ENCODE measurements at places on chromosomes 7 and 10.

DNA sequence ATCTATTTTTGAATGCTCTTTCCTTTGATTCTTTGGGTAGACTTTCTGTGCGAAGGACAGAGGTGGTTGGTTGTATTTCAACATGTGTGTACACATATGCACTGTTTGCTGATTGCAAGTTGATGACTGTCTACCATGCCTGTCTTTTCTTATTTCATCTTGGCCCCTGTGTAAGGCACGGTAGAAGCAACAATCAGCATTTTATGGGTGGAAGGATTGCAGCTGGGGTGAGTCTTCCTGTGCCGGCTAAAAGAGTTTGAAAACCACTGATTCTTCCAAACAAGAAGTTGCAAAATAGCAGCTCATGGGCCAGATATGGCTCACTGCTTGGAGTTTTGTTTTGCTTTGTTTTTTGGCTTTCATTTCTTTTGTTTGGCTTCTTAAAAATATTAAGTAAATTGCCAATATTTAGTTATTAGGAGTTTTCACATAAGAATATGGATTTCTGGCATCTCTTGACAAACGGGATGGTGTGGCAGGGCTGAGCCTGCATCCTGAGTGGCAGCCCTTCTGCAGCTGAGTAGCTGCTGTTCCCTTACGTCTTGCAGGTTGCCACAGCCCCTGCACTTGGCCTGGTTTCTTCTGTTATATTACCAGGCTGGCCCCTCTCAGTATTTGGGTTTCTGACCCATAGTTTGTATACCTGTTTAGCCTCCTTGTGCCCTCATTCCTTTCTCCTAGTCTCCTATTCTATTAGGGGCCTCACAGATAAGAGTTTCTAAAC, 7.2 kb downstream of the ZNF862 start:
- H3K4me1 ChIP-seq: peaks cover 17% of the 10 kb centered on the region
- no peak overlapping the region for H3K27ac ChIP-seq
- peaks cover 20% of the 10 kb centered on the region for H3K36me3 ChIP-seq

- H3K4me1 ChIP-seq: peaks cover 37% of the 10 kb centered on the region
- peak overlapping the region; percentile 95 for H3K27ac ChIP-seq
- no peaks in the 10 kb centered on the region for H3K36me3 ChIP-seq
- DNase-seq: no peak
Measured at GRCh38 chr7:40826411-40827221, 691.8 kb downstream of the SUGCT start.

GRCh38 chr7:142870566-142871259, 14.8 kb downstream of the TRPV6 start:
- no peak overlapping the region for H3K27ac ChIP-seq
- H3K27me3 ChIP-seq: peaks cover 7% of the 10 kb centered on the region
- no peaks in the 10 kb centered on the region for H3K4me1 ChIP-seq
- peaks cover 55% of the 10 kb centered on the region for H3K36me3 ChIP-seq
- no peak overlapping the region for H3K4me3 ChIP-seq

DNA sequence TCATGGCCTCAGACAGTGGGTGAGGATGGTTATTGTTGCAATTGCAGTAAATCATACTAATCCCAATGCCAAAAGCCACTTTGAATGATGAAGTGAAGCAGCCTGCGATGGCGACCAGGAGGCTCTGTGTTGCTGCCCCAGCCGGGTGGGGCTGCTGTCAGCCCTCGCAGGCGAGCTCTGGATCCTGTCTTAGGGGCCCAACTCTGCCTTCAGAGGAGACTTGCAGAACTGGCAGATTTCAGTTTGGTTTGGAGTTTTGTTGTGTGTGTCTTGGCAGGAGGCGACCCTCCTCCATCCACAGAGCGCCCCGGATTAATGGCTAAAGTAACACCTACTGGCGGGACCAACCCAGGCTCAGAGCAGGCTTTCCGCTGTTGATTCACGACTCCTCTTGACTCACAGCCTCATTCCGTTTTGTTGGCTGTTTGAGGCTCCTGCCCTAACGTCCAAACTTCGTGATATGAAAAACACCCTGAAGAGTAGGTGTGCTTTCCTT, 67.9 kb upstream of the BMPER start:
- no peak for DNase-seq
- no peaks in the 10 kb centered on the region for H3K27me3 ChIP-seq
- no peaks in the 10 kb centered on the region for H3K36me3 ChIP-seq
- H3K27ac ChIP-seq: no peak overlapping the region

DNA sequence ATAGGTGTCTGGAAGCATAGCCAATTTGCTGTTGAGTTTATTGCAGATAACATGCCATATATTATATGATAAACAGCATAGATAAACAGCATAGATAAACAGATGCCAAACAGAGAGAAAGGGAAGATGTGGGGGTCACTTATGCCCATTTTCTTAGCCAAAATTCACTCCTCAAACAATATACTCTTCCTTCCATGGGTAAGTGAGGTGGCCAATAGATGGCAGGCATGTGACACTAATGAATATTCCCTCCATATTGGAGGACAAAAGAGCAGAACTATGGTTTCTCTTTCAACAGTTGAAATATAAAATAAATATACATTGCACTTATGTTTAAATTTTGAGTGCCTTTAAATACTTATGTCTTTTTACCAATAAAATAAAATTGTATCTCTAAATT, 1212.8 kb downstream of the REEP3 start:
- H3K36me3 ChIP-seq: no peaks in the 10 kb centered on the region
- no peaks in the 10 kb centered on the region for H3K27me3 ChIP-seq
- no peak overlapping the region for H3K27ac ChIP-seq

GRCh38 chr7:42876182-42877068, 35.4 kb downstream of the C7orf25 start:
- H3K27ac ChIP-seq: no peak overlapping the region
- H3K4me3 ChIP-seq: no peak overlapping the region
- H3K4me1 ChIP-seq: peaks cover 5% of the 10 kb centered on the region
- peak; percentile 72 for DNase-seq

- H3K36me3 ChIP-seq: no peaks in the 10 kb centered on the region
- peaks cover 26% of the 10 kb centered on the region for H3K4me1 ChIP-seq
- H3K27me3 ChIP-seq: peaks cover 52% of the 10 kb centered on the region
- no peak overlapping the region for H3K4me3 ChIP-seq
- no peak overlapping the region for H3K27ac ChIP-seq
Measured at GRCh38 chr7:44144426-44144967, 3.4 kb upstream of the MYL7 start.

DNA sequence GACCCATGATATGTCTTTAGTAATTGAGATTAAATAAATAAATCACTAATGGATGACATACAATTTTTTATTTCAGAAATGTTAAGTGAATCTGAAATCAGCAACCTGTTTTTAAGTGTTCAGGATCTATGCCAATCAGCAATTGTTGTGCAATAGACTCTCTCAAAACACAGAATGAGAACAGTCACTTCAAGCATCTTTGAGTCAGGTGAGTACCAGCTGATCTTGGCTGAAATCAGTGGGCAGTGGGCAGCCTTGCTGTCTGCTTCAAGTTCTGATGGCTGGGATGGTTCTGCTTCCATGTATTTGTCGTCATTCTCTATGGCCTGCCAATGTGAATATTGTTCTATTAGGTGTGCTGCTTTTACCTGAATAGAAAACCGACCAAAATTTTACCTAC, 82.3 kb upstream of the NRG3 start:
- H3K36me3 ChIP-seq: no peaks in the 10 kb centered on the region
- DNase-seq: no peak
- no peak overlapping the region for H3K27ac ChIP-seq
- H3K4me3 ChIP-seq: no peak overlapping the region
- H3K27me3 ChIP-seq: peaks cover 4% of the 10 kb centered on the region
- H3K4me1 ChIP-seq: no peaks in the 10 kb centered on the region

- no peak for DNase-seq
- H3K27ac ChIP-seq: peak overlapping the region; percentile 81
- H3K27me3 ChIP-seq: peaks cover 3% of the 10 kb centered on the region
- no peak overlapping the region for H3K4me3 ChIP-seq
- H3K36me3 ChIP-seq: peaks cover 73% of the 10 kb centered on the region
Measured at GRCh38 chr10:11930312-11930978, 107.3 kb downstream of the PROSER2 start.

GRCh38 chr10:47415520-47416304, 31.6 kb upstream of the ZNF488 start:
- no peaks in the 10 kb centered on the region for H3K36me3 ChIP-seq
- no peak overlapping the region for H3K4me3 ChIP-seq
- H3K27ac ChIP-seq: no peak overlapping the region
- peaks cover 4% of the 10 kb centered on the region for H3K27me3 ChIP-seq
- DNase-seq: no peak
- peaks cover 4% of the 10 kb centered on the region for H3K4me1 ChIP-seq

DNA sequence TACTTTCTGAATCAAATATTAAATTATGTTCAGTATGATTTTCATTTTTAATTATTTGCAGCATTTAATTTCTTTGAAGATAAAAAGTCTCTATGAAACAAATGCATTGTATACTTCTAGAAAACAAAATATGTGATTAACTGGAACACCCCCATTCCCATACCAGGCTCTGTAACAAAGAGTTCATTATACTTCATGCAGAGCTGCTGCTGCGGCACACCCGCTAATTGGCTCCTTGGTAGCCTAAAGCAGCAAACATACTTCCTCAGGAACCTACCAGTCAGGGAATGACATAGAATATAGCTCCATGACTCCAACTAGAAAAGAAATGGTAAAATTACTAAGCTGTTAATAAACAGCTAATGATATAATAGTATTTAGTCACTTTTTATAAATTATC, 19.3 kb downstream of the RAB11FIP2 start:
- no peaks in the 10 kb centered on the region for H3K4me1 ChIP-seq
- DNase-seq: no peak
- no peak overlapping the region for H3K27ac ChIP-seq
- no peak overlapping the region for H3K4me3 ChIP-seq
- H3K27me3 ChIP-seq: no peaks in the 10 kb centered on the region

- peaks cover 40% of the 10 kb centered on the region for H3K27me3 ChIP-seq
- no peak for DNase-seq
- peaks cover 48% of the 10 kb centered on the region for H3K4me1 ChIP-seq
Measured at GRCh38 chr7:128116740-128117139, 85.5 kb upstream of the LRRC4 start.

GRCh38 chr10:101007915-101008822, 8.6 kb downstream of the LZTS2 start:
- H3K27ac ChIP-seq: peak overlapping the region; percentile 91
- H3K4me1 ChIP-seq: peaks cover 34% of the 10 kb centered on the region
- H3K36me3 ChIP-seq: peaks cover 16% of the 10 kb centered on the region
- no peak for DNase-seq
- H3K4me3 ChIP-seq: no peak overlapping the region

DNA sequence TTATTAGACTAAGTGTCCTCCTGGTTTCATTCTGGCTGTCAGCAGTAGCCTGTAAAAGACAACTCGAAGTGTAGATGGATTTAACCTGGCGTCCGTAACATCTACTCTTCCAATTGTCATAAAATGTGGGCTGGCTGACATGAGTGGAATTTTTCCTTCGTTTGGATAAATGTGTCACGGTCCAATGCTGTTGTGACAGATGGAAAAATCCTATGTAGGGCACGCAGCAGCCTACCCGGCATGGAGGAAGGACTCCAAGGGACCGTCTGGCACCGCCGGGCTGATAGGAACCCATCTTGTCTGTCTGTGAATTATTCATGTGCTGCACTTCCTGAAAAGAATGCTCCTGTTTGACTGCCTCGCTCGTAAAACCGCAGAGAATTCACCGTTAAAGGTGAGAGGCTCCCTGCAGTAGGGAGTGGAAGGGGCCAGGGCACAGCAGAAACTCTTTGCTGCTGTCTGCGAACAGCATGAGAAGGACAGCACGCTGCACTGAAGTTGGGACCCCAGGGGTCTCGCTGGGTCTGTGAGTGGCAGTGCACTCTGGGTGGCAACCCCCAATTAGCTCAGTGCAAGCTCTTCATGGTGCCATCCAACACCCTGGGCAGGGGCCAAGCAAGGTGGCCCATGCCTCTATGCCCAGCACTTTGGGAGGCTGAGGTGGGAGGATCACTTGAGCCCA, 1.6 kb upstream of the ORAI2 start:
- peaks cover 49% of the 10 kb centered on the region for H3K4me1 ChIP-seq
- peak overlapping the region; percentile 93 for H3K27ac ChIP-seq
- peak overlapping the region; percentile 82 for H3K4me3 ChIP-seq
- H3K36me3 ChIP-seq: peaks cover 23% of the 10 kb centered on the region
- H3K27me3 ChIP-seq: no peaks in the 10 kb centered on the region
- no peak for DNase-seq

DNA sequence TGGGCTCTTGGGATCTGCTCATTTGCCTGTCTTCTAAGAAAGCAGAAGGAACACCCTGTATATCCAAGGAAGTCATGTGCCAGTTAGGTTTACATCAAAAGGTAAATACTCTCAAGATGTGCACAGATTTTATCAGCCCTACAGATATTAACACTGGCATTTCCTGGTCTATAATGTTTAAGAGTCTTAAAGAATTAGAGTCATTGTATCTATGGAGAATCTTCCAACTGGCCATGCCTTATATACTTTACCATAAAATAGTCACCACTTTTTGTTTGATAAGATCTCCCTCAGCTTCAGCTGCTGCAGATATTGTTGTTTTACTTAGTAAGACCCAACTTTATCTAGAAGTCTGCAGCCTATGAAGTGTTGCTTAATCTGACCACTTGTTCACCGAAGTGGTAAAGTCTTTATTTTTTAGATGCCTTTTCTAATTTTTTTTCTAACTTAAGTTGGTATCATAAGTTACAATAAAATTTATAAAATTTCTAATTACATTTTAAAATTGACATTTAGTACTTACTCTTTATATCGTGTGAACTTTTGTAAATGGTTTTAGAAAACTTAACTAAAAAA, 58.5 kb downstream of the CPED1 start:
- H3K36me3 ChIP-seq: peaks cover 6% of the 10 kb centered on the region
- no peak for DNase-seq
- H3K27ac ChIP-seq: no peak overlapping the region
- no peak overlapping the region for H3K4me3 ChIP-seq

DNA sequence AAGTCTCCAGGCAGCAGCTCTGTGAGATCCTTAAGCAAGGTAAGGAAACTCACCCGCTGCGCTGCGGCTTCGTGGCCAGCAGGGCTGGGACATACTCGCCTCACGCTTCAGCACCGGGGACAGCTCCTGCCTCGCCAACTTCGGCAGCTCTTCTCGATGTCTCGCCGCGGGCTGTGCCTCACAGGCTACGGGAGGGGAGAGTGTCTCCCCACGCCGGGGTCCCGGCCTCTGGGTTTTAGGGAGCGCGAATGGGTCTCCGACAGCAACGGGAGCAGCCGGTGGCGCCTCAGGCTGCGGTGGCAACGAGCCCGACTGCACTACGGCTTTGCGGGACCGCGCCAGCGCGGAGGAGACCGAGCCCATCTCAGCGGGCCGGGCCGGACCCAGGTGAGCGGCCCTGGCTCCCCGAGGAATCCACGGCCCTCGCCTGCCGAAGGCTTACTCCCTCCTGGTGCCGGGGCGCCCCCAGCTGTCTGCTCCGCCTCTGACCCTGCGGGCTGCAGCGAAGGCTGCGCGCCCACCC, 62.4 kb downstream of the LSM5 start:
- DNase-seq: peak; percentile 99
- no peaks in the 10 kb centered on the region for H3K4me1 ChIP-seq
- no peak overlapping the region for H3K4me3 ChIP-seq
- H3K27me3 ChIP-seq: peaks cover 86% of the 10 kb centered on the region

GRCh38 chr10:63164166-63164623, 31.1 kb downstream of the NRBF2 start:
- H3K27ac ChIP-seq: no peak overlapping the region
- H3K36me3 ChIP-seq: peaks cover 14% of the 10 kb centered on the region
- H3K4me1 ChIP-seq: peaks cover 7% of the 10 kb centered on the region
- DNase-seq: no peak

GRCh38 chr7:100835903-100836811, 8.8 kb upstream of the EPHB4 start:
- H3K27ac ChIP-seq: peak overlapping the region; percentile 89
- H3K4me3 ChIP-seq: peak overlapping the region; percentile 51
- peaks cover 56% of the 10 kb centered on the region for H3K4me1 ChIP-seq
- peak; percentile 54 for DNase-seq

GRCh38 chr7:30815951-30816644, 44.9 kb downstream of the MINDY4 start:
- peak overlapping the region; percentile 44 for H3K27ac ChIP-seq
- H3K27me3 ChIP-seq: peaks cover 4% of the 10 kb centered on the region
- peaks cover 16% of the 10 kb centered on the region for H3K4me1 ChIP-seq

- no peaks in the 10 kb centered on the region for H3K36me3 ChIP-seq
- no peak for DNase-seq
Measured at GRCh38 chr10:22491931-22492615, 146.8 kb downstream of the SPAG6 start.
